ENCODE measurements at places on chromosomes 16 and 17.

DNA sequence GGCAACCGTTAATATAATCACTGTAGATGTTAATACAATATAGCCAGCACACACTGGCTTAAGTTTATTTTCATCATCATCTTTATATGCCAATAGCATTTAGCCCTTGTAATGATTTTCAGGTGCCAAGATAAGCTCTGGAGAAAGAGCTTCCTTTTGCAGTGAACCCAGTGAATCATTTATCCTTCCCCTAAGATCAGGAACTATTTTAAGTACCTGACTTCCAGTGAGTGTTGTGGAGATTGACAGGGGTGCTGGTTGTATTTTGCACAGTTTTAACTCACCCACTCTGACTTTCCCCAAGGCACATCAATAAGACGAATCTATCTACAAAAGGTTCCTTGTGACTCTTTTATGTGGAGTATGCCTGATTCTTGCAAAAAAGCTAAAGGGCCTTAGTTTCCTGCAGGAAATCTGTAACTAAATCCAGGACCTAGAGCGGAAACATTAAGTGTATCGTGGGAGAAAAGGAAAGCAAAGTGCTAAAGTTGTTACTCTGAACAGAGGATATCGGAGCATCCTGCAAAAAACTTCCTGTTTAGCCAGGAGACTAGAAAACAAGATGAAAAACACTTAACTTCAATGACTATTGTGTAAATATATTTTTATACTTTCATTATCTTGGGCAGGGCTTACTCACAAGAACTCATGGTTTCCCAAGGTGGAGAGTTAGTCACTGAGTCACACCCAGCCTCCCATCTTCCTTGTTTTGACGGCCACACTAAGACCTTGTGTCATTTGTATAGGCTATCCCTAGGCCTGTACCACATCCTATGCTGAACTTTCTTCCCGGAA lies 183.6 kb downstream of the MAP2K6 start:
- H3K36me3 ChIP-seq: no peaks in the 10 kb centered on the region
- H3K27me3 ChIP-seq: no peaks in the 10 kb centered on the region
- H3K4me1 ChIP-seq: no peaks in the 10 kb centered on the region
- DNase-seq: no peak
- no peak overlapping the region for H3K27ac ChIP-seq

DNA sequence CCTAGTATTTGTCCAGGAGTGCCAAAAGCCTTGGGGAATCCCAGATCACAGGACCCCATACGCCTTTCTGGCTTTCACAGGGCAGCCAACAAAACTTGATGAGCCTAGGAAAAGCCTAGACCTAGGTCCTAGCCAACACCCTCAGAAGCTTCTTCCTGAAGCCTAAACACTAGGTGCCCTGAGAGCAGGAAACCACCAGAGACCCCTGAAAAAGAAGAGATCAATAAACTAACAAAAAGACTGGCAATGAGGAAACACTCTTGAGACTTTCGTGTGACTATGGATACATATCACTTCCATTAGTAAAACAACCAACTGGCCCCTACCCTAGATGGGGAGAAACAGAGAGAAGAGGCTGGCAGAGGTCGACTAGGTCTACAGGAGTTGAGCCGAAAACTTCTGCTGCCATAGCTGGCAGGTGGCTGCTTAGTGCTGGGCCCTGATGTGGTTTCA lies 1.2 kb downstream of the ORMDL3 start:
- peaks cover 23% of the 10 kb centered on the region for H3K4me1 ChIP-seq
- DNase-seq: no peak
- H3K27me3 ChIP-seq: no peaks in the 10 kb centered on the region
- peak overlapping the region; percentile 91 for H3K4me3 ChIP-seq

GRCh38 chr16:23509441-23509754 lies 896 bp downstream of the GGA2 start:
- no peaks in the 10 kb centered on the region for H3K36me3 ChIP-seq
- peak overlapping the region; percentile 83 for H3K4me3 ChIP-seq
- peak overlapping the region; percentile 90 for H3K27ac ChIP-seq
- no peak for DNase-seq
- H3K4me1 ChIP-seq: peaks cover 43% of the 10 kb centered on the region
- no peaks in the 10 kb centered on the region for H3K27me3 ChIP-seq

- no peak overlapping the region for H3K4me3 ChIP-seq
- H3K27me3 ChIP-seq: peaks cover 99% of the 10 kb centered on the region
- H3K36me3 ChIP-seq: no peaks in the 10 kb centered on the region
- peaks cover 5% of the 10 kb centered on the region for H3K4me1 ChIP-seq
- DNase-seq: no peak
- H3K27ac ChIP-seq: no peak overlapping the region
These were observed 9.9 kb downstream of the SSTR5 start for GRCh38 chr16:1082266-1082951.

DNA sequence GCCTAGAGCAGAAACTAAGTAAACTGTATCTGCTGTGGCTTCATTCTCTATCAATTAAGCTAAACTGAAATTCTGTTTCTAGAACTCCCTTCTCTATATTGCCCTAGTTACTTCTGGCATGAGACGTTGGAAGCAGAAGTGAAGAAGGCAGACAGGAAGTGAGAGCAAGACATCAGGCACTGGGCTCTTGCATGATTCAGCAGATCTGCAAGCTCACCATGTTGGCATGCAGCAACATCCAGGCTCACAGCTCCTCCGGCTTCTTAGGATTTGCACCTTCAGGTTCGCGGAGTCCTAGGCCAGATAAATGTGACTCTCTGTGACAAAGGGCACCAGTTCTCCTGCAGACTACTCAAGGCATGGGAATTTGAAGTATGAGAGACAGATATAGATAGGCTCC lies 148.3 kb downstream of the CDH8 start:
- H3K27me3 ChIP-seq: no peaks in the 10 kb centered on the region
- H3K4me1 ChIP-seq: no peaks in the 10 kb centered on the region
- no peak overlapping the region for H3K27ac ChIP-seq
- H3K4me3 ChIP-seq: no peak overlapping the region
